T-helper 2 cell treated with Interferon-gamma antibody and Interleukin-4, amounts not matched to agents 5 μg/mL and 100 μg/mL, for 36 hours (primary cell): ENCODE measurements at places on chromosomes 12 and 14.

DNA sequence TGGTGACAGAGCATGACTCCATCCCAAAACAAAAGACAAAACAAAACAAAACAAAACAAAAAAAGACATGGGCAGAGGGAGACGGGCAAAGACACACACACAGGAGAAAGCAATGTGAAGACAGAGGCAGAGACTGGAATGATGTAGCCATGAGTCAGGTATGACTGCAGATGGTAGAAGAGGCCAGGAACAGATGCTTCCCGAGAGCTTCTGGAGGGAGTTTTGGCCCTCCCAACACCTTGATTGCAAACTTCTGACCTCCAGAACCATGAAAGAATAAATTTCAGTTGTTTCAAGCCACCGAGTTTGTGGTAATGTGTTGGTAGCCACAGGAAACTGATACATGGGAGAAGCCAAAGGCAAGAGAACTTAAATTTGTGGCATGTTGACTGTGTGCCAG lies 27.1 kb downstream of the VWF start:
- DNase-seq = no peak

- no peak for DNase-seq
Measured at GRCh38 chr14:70663707-70664179, 22.0 kb downstream of the TTC9 start.

GRCh38 chr12:91965781-91966180 lies 179.9 kb downstream of the BTG1 start:
- no peak for DNase-seq

GRCh38 chr12:132506328-132507160 lies 16.6 kb downstream of the FBRSL1 start:
- DNase-seq = peak; percentile 71

DNA sequence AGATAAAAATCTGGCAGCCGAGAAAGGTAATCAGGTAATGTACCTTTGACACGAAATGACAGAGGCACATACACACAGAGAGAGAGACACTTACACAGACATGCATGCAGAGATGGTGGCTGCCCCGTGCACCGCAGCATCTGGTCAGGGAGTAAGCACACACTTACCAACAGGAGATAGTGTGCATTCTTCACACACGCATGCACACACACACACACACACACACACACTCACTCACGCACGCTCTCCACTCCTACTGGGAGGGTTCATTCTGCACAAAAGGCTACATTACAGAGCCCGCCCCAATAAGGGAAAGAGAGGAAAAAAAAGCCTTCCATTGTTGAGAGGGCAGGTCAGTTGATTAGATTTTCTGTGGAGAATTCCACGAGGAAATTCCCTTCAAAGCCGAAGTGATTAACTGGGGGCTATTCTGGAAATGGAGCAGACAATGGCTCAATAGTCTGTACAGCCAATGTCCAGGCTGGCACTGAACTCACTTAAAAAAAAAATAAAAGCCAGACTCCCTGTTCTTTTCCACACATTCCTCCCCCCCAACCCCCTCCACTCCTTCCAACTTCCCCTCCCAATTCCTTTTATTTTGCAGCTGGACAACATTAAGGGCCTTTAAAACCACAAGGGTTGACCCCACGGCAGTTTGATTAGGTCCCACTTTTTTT lies 1.4 kb upstream of the SOX5 start:
- no peak for DNase-seq

DNA sequence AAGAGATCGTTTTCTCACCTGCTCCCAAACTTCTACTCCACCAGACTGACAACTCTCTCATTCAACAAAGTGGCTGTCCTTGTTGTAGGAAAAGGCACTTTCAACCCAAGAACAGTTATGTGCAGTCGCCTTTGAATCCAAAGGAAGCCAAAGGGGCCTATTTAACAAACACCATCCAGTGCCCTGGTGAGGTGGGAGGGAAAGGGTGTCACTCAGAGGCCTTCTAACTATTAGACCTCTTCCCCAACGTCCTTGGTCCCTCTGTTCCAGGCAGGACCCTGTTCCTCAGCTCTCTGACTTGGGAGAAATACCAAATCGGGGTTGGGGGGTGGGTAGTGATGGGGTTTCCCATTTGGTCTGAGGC lies 3.2 kb downstream of the SIX4 start:
- no peak for DNase-seq

DNA sequence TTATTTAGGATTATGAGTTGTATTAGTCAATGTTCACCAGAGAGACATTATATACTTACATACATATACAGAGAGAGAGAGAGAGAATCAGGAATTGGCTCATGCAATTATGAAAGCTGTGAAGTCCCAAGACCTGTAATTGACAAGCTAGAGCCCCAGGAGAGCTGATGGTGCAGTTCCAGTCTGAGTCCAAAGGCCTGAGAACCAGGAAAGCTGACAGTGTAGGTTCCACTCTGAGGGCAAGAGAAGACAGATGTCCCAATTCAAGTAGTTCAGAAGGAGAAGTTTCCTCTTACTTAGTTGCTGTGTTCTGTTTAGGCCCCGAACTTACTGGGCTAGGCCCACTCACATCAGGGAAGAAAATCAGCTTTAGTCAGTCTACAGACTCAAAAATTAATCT lies 76.4 kb upstream of the FICD start:
- no peak for DNase-seq

DNA sequence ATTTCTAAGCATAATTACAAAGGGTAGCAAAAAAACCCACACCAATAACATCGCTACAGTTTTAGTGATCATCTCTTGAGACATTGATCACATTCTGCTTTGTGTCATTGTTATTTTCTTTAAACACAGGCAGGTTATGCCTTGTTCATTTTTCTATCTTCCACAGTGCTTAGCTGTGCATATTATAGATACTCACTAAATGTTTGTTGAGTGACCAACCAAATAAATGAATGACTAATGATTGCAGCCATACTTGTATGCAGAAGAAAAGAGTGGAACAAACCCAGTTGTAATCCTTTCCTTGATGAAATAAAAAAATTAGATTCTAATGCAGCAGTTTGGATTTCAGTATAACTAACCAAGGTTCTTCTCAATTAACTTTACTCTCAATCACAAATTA lies 81.0 kb upstream of the RASSF8 start:
- DNase-seq = no peak

DNA sequence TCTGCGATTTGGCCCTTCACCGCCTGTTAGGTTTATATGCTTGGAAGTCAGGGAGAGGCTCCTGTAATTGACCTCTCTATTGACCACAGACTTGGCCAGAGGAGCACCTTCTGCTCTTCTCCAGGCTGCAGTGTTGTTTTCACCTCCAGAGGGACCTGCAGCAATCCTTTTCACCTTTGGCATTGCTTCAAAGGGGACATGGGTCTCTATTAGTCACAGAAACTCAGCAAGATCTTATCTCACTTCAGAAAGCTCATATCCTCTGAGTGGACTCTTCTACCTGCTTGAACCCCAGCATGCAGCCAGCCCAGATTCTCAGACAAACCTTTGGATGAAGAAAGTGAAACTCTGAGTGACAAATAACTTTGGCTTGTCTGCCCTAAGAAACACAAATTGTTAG lies 339.3 kb downstream of the NRXN3 start:
- DNase-seq = no peak

DNA sequence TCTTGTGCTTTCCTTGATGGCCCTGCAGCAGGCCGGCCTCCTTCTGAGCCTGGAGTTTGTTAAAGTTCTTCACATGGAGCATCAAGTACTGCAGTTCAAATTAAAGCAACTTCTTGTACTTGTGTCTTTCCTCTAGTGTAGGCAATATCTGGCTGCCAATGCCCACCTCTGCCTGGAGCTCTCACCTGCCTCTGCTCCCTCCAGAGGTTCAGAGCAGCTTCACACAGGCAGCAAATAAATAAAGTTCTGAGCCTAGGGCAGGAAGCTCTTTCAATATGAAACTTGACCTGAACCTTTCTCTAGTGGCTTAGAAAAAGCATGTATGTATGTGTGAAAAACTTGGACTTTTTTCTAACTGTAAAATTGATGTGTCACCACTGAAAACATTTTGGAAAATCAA lies 65.9 kb downstream of the ITPR2 start:
- no peak for DNase-seq

GRCh38 chr12:102061096-102061559 lies 663 bp downstream of the WASHC3 start:
- peak; percentile 48 for DNase-seq

GRCh38 chr14:61280526-61281185 lies 482 bp downstream of the TMEM30B start:
- DNase-seq = peak; percentile 73

DNA sequence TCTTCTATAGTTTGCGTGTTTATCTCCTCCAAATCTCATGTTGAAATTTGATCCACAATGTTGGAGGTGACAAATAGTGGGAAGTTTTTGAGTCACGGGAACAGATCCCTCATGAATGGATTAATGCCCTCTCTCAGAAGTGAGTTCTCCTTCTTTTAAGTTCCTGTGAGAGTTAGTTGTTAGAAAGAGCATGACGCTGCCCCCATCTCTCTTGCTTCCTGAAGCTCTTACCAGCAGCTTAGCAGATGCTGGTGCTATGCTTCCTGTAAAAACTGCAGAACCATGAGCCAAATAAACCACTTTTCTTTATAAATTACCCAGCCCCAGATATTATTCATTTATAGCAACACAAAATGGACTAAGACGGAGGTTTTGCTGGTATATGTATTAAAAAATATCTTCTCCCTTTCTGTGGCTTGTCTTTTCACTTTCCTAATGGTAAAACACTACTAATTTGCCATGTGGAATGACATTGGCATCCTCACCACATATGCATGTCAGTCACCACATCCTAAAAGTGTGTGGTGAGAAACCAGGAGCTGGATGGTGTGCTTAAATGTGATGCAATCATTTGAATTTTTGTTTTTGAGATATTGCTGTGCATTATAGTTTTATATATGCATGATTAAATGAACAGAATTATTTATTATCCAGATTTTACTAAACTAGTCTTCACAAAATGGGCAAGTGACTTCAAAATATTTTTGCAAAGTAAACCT lies 449.3 kb downstream of the ADAMTS20 start:
- no peak for DNase-seq

DNA sequence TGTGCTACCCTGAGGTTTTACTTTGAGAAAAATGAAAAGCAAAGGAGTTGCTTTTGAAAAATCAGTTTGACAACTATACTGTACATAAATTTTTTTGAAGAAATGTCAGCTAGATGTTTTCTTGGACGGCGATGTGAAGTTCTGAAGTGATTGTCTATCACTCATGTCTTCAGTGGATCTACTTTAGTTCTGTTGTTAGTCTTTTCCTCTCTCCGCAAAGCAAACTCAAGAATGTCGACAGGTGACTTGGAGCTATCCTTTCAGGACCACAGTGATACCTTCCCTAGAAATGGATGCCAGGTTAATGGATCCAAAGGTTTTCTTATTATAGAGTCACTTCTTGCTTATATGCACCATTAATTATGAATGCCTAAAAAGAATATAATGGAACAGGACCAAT lies 1.2 kb downstream of the PTPRO start:
- no peak for DNase-seq

DNA sequence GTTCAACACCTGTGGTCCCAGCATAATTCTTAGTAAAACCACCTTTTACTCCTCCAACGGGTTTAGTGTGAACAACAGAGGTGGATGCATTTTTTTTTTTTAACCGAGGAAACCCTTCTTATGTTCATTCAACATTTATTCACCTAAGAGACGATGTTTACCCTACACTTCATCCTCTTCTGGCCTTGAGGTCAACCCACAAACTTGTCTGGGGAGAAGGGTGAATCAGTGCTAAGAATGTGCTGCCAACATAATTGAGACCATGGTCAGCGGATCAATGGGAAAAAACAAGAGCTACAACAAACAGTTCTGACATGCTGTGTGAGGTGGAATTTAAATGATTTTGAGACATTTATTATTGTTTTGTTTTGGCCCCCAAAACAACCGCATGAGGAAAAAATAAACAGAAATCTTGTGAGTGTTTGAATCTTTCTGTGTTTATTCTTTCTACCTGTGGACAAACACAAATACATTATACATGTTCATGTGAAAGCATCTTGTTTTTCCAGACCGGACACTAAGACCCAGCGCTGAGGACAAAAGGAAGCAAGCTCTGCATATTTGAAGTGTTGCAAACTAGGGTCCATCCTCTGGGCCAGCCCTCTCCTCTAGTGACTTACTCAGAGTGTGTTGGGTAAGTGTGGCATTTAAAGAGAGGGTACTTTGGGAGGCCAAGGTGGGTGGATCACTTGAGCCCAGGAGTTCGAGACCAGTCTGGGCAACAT lies 5.1 kb upstream of the USP30 start:
- no peak for DNase-seq

DNA sequence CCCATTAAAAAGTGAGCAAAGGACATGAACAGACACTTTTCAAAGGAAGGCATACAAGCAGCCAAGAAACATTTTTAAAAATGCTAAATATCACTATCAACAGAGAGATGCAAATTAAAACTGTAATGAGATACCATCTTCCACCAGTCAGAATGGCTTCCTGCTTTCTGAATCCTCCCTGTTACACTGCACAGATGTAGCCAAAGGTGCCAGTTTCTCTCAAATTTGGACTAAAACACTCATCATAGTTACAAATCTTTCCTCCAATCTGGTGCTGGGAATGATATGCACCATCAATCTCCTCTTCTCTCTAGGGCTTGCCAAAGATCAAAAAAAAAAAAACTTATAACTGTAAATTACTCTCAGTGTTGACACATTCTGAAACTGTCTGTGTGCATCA lies 311.8 kb upstream of the CLEC14A start:
- DNase-seq = no peak

DNA sequence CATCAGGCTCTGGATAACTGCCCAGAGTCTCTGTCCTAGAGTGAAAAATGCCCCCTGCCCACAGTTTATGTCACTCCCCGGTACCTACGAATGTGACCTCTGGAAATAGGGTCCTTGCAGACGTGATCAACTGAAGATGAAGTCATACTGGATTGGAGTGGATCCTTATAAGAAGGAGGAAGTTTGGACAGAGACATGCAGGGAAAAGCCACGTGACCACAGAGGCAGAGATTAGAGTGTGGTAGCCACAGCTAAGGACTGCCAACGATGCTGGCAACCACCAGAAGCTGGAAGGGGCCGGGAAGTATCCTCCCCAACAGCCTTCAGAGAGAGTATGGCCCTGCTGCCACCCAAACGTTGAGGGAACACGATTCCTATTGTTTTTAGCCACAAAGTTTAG lies 101.2 kb upstream of the NCOR2 start:
- DNase-seq = no peak

- DNase-seq = no peak
Measured at GRCh38 chr12:124786061-124786964, 77.4 kb downstream of the SCARB1 start.

GRCh38 chr12:45209784-45210183 lies 6.1 kb upstream of the ANO6 start:
- DNase-seq = no peak

DNA sequence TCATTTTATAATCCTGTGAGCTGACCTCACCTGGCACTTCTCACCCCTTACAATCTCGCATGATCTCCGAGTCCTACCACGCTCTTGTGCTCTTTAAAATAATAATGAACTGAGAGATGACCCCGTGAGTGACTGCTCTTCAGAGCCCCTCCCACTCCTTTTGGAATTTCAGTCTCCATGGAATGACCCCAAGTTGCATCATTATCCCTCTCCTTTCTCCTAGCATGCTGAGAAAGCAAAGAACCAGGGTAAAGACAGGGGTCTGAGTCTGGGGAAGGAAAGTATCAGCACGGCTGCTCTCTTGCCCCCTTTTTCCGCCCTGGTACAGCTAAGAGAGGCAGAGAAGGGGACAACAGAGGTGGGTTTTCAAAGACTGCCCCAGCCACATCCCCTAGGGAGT lies 178.3 kb upstream of the PLEKHA5 start:
- DNase-seq = no peak

- DNase-seq = no peak
Measured at GRCh38 chr12:29008786-29009185, 140.3 kb upstream of the FAR2 start.

- DNase-seq = no peak
Measured at GRCh38 chr12:87332987-87333726, 696.0 kb downstream of the C12orf50 start.
